Body of pancreas (tissue), 4 donors: ENCODE measurements at places on chromosomes 5 and 9.

GRCh38 chr5:87570366-87570765 lies 157.6 kb upstream of the CCNH start:
- H3K36me3 ChIP-seq = no peaks in the 10 kb centered on the region
- H3K4me3 ChIP-seq = no peak overlapping the region
- DNase-seq = no peak
- H3K27me3 ChIP-seq = no peaks in the 10 kb centered on the region
- H3K4me1 ChIP-seq = no peaks in the 10 kb centered on the region

GRCh38 chr5:150641006-150641570 lies 628 bp downstream of the SYNPO start:
- no peak overlapping the region for H3K4me3 ChIP-seq
- H3K27me3 ChIP-seq = no peaks in the 10 kb centered on the region
- no peak for DNase-seq

DNA sequence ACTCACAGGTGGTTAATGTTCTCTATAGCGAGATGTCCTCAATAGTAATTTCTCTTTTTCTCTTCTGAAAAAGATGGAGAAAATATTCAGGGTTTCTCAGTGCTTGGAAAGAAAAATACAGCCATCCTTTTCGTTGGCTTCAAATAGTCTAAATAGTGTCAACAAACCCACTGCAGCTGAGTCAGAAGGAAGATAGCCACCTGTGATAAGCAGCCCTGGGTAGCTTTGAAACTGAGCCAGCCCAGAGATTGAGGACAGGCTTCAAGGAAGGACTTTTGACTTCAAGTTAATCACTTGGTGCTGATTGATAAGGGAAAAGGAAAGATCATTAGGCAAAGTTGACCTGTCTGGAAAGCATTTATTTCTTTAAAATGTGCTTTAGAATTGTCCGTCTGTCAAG lies 78.7 kb upstream of the TYRP1 start:
- no peaks in the 10 kb centered on the region for H3K36me3 ChIP-seq
- DNase-seq = peak; percentile 17
- H3K4me1 ChIP-seq = no peaks in the 10 kb centered on the region

DNA sequence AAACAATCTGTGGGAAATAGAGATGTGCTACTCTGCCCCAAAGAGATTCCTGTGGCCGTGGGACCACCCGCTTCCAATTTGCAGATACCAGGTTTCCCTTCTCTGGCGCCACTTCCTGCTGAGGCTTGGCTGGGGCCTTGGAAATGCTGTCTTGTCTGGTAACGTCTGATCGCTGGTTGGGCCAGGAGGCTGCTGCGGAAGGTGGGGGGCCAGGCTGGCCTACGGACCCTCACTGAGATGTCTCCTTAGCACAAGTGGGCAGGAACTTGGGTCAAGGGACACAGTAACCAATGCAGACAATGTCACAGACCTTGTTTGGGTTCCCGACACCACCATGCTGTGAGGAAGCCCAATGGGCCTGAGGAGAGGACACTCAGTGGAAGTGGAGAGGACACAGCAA lies 31.7 kb upstream of the IRX4 start:
- H3K27ac ChIP-seq = no peak overlapping the region
- no peak for DNase-seq
- no peaks in the 10 kb centered on the region for H3K36me3 ChIP-seq
- no peaks in the 10 kb centered on the region for H3K4me1 ChIP-seq
- no peaks in the 10 kb centered on the region for H3K27me3 ChIP-seq

DNA sequence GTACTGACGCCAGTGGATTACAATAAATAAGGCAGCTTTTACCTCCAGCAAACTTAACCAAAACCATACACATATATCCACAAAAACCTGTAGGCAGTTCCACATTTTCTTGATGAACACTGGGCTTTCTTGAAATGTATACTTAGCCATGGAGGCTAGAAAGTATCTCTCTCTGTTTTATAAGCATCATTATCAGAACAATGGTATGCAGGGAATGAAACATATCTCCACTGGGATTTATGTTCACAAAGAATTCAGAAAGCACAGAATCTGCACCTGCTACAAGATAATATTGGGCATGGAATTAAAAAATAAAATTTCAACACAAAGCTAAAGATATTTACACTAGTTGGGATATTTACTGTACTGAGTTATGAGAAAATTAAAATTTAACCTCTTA lies 126.1 kb upstream of the RASA1 start:
- no peak overlapping the region for H3K4me3 ChIP-seq
- no peaks in the 10 kb centered on the region for H3K4me1 ChIP-seq
- H3K36me3 ChIP-seq = no peaks in the 10 kb centered on the region
- H3K27ac ChIP-seq = no peak overlapping the region

DNA sequence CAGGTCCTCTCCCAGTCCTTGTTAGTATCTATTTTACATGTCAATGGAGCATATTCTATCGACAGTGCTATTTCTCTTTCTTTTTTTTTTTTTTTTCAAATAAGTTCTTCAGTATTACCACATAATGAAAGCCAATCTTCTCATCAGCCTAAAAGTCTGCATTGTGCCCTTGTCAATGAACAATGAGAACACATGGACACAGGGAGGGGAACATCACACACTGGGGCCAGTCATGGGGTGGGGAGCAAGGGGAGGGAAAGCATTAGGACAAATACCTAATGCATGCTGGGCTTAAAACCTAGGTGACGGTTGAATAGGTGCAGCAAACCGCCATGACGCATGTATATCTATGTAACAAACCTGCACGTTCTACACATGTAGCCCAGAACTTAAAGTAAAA lies 47.7 kb upstream of the TEX48 start:
- no peak for DNase-seq
- no peaks in the 10 kb centered on the region for H3K27me3 ChIP-seq
- no peaks in the 10 kb centered on the region for H3K36me3 ChIP-seq
- no peak overlapping the region for H3K4me3 ChIP-seq
- no peaks in the 10 kb centered on the region for H3K4me1 ChIP-seq

GRCh38 chr9:112135706-112136105 lies 39.4 kb downstream of the SUSD1 start:
- no peak overlapping the region for H3K27ac ChIP-seq
- H3K4me1 ChIP-seq = no peaks in the 10 kb centered on the region
- DNase-seq = no peak
- H3K36me3 ChIP-seq = no peaks in the 10 kb centered on the region

DNA sequence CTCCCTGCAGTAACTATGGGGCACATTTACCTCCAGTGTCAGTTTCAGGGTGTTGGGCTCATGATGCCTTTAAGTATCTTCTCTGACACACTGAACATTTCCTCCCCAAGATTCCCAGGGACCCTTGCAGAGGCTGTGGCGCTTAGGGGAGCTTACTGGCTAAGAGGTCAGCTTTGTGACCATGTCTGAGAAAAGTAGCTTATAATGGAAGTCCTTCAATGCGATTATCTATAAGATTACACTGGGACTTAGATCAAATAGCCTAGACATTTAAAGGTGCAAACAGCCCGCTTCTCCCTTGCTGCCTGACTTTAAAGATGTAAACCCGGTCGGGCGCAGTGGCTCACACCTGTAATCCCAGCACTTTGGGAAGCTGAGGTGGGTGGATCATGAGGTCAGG lies 25.4 kb downstream of the FABP6 start:
- no peaks in the 10 kb centered on the region for H3K4me1 ChIP-seq
- no peak for DNase-seq
- H3K27me3 ChIP-seq = no peaks in the 10 kb centered on the region
- no peak overlapping the region for H3K27ac ChIP-seq
- no peak overlapping the region for H3K4me3 ChIP-seq
- no peaks in the 10 kb centered on the region for H3K36me3 ChIP-seq

DNA sequence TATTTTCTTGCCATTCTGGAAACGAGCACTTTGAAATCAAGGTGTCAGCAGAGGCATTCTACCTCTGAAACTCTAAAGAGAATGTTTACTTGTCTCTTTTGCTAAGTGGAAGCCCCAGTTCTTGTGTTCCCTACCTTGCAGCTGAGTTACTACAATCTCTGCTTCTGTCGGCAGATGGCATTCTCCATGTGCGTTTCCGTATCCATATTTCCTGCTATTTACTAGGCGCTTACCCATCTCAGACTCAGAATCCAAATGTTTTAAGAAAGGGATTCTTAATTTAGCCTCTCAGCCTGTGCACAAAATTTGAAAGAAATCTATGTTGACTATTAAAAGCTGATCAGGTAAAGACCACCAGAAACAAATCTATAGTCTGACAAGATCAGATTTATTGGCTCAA lies 221.3 kb upstream of the FTMT start:
- no peaks in the 10 kb centered on the region for H3K27me3 ChIP-seq
- no peaks in the 10 kb centered on the region for H3K4me1 ChIP-seq
- no peak overlapping the region for H3K27ac ChIP-seq
- H3K36me3 ChIP-seq = no peaks in the 10 kb centered on the region

DNA sequence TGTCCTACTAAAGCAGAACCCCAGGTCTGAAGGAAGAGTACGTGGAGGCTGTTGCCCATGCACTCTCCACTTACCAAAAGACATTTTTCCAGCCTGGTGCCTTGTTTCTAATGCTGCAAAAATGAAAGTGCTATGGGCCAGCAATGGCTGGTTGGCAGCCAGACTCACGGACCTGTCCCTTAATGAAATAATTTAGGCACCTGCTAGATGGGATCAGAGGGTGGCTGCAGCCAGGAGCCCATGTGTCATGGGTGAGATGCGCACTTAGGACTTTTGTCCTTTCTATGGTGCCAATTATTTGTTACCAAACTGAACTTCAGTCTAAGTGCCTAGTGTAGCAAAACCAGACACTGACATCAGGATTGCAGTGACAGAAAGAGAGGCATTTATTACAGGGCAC lies 276.3 kb downstream of the YTHDC2 start:
- H3K4me1 ChIP-seq = no peaks in the 10 kb centered on the region
- no peaks in the 10 kb centered on the region for H3K27me3 ChIP-seq
- DNase-seq = no peak
- H3K27ac ChIP-seq = no peak overlapping the region
- H3K4me3 ChIP-seq = no peak overlapping the region

GRCh38 chr5:31939151-31939550 lies 235.0 kb downstream of the GOLPH3 start:
- no peaks in the 10 kb centered on the region for H3K27me3 ChIP-seq
- no peak overlapping the region for H3K4me3 ChIP-seq
- H3K4me1 ChIP-seq = no peaks in the 10 kb centered on the region
- H3K36me3 ChIP-seq = no peaks in the 10 kb centered on the region

GRCh38 chr5:68053202-68053601 lies 162.4 kb upstream of the PIK3R1 start:
- no peaks in the 10 kb centered on the region for H3K4me1 ChIP-seq
- no peaks in the 10 kb centered on the region for H3K36me3 ChIP-seq
- H3K27me3 ChIP-seq = no peaks in the 10 kb centered on the region
- DNase-seq = no peak
- no peak overlapping the region for H3K27ac ChIP-seq

- H3K4me1 ChIP-seq = peaks cover 10% of the 10 kb centered on the region
- no peak overlapping the region for H3K27ac ChIP-seq
- no peak overlapping the region for H3K4me3 ChIP-seq
- no peaks in the 10 kb centered on the region for H3K36me3 ChIP-seq
Observed at GRCh38 chr9:134698587-134699342, 57.2 kb downstream of the COL5A1 start.

DNA sequence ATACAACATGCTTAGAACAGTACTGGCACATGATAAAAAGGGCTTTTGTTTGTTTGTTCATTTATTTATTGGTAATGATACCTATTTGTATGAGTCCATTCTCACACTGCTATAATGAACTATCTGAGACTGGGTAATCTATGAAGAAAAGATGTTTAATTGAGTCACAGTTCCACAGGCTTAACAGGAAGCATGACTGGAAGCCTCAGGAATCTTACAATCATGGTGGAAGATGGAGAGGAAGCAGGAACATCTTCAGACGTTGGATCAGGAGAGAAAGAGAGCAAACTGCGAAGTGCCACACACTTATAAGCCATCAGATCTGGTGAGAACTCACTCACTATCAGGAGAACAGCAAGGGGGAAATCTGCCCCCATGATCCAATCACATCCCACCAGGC lies 847.7 kb downstream of the CDH18 start:
- H3K27ac ChIP-seq = no peak overlapping the region
- no peaks in the 10 kb centered on the region for H3K36me3 ChIP-seq
- no peak for DNase-seq
- H3K27me3 ChIP-seq = no peaks in the 10 kb centered on the region
- no peak overlapping the region for H3K4me3 ChIP-seq

GRCh38 chr5:9034649-9035048 lies 511.2 kb downstream of the SEMA5A start:
- no peaks in the 10 kb centered on the region for H3K4me1 ChIP-seq
- H3K27ac ChIP-seq = no peak overlapping the region
- no peak for DNase-seq
- no peaks in the 10 kb centered on the region for H3K36me3 ChIP-seq
- H3K27me3 ChIP-seq = no peaks in the 10 kb centered on the region

- H3K27me3 ChIP-seq = no peaks in the 10 kb centered on the region
- no peak for DNase-seq
- H3K36me3 ChIP-seq = no peaks in the 10 kb centered on the region
Observed at GRCh38 chr5:165137701-165138100, 1632.3 kb downstream of the MAT2B start.

- DNase-seq = no peak
- H3K36me3 ChIP-seq = no peaks in the 10 kb centered on the region
- H3K27me3 ChIP-seq = no peaks in the 10 kb centered on the region
- no peaks in the 10 kb centered on the region for H3K4me1 ChIP-seq
- H3K27ac ChIP-seq = no peak overlapping the region
Observed at GRCh38 chr5:84872768-84873167, 488.1 kb upstream of the EDIL3 start.

DNA sequence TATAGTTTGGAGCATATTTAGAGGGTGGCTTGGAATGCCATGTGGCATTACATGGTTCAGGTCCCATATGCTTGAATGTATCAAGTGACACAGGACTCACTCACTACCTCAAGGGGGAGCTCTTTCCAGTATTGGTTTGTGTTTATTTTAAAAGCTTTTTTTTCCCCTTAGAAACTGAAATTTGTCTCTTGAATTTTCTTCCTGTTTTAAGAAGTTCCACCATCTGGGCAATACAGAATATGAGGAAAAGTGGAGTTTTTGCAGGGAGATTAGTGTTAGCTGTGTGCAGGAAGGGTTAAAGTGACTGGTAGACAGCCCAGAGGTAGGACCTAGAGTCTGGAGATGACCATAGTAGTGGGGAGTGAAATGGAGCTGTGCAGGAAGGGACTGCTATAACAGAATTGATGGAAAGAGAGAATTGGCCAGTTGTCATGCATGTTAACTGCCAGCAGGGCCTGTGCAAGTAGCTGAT lies 36.6 kb downstream of the CTNNA1 start:
- no peaks in the 10 kb centered on the region for H3K36me3 ChIP-seq
- H3K27me3 ChIP-seq = no peaks in the 10 kb centered on the region
- no peak overlapping the region for H3K4me3 ChIP-seq

DNA sequence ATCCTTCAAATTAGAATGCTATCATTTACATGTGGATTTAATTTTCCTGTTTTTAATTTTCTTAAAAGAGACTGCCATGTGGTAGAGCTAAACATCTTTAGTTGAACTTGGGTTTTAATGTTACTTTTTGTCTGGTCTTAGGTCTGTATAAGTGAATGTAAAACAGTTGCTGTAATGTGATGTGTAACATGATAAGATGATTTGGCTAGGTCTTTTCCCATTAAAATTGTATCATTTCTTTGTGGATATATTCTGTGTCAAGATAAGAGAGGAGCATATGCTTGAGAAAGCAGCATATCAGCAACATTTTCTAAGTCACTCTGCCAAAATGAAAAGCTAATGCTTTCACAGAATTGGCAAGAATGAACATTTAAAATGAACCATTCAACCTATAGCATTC lies 18.5 kb downstream of the TMEM167A start:
- no peak overlapping the region for H3K27ac ChIP-seq
- H3K27me3 ChIP-seq = no peaks in the 10 kb centered on the region
- no peaks in the 10 kb centered on the region for H3K36me3 ChIP-seq
- H3K4me3 ChIP-seq = no peak overlapping the region
